Heart right ventricle (tissue), 16 donors: ENCODE measurements at places on chromosomes 1 and 21. TPM values are rescaled to one million over a fixed set of nuclear protein-coding genes. Genes with fewer than 3 reads are reported as not detected.

Gene PKP1
- total RNA-seq, result 0.38 TPM

DNA sequence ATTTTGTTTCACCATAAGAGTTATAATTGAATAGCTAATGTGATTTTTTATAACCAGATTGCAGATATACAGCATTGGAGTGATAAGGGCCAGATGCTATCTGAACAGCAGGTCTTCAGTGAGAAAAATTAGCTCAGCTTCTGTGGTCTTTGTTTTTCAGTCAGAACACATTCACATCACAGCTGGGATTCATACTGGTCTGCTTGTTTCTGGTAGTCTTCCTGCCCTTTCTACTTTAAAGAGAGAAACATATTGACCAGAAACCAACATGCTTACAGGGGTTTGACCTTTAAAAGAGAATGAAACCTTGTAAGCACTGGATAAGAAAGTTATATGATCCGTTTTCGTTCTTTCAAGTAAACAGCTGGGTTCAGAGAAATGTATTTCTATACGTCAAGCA, 213.7 kb upstream of the TMPRSS15 start:
- DNase-seq, result no peak
- H3K27me3 ChIP-seq, result no peaks in the 10 kb centered on the region
- H3K4me1 ChIP-seq, result no peaks in the 10 kb centered on the region
- no peak overlapping the region for H3K27ac ChIP-seq

DNA sequence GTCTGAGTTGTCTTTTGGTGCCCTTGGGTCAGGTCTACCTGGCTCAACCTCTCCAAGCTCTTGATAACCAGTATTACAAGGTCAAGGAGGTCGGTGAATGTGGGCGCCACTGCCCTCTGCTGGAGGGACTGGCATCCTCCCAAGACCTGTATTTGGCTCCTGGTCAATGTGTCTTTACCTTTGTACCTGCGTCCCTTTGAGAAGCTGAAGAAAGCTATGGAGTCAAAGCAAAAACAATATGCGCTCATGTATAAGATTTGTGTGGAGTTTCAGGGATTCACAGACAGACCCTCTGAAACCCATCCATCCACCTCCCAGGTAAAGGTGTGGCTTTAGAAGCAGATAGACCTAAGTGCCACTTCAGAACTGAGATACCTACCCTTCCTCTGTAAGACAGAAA, 61.8 kb upstream of the NBL1 start:
- no peak overlapping the region for H3K27ac ChIP-seq
- H3K27me3 ChIP-seq, result no peaks in the 10 kb centered on the region
- H3K4me3 ChIP-seq, result no peak overlapping the region
- no peaks in the 10 kb centered on the region for H3K4me1 ChIP-seq
- no peaks in the 10 kb centered on the region for H3K36me3 ChIP-seq

Gene NEGR1
- 16.6 TPM for total RNA-seq

DNA sequence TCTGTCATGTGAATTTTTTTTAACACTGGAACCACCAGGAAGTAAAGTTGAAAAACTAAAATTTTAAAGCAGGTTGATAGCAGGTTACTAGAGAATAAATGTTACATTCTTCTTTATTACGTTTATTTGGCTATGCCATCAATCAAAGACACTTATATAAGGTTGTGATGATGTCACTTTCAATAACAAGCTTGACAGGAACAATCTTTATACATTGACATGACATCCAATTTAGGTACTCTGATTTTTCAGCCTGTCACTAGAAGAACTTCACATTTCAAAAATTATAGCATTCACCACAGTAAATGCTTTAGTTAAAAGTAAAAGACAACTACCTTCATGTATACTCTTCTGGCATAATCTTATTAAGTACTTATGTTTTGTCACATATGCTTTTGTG, 696.8 kb upstream of the NCAM2 start:
- H3K27me3 ChIP-seq, result no peaks in the 10 kb centered on the region
- H3K4me3 ChIP-seq, result no peak overlapping the region
- no peak overlapping the region for H3K27ac ChIP-seq
- DNase-seq, result no peak

DNA sequence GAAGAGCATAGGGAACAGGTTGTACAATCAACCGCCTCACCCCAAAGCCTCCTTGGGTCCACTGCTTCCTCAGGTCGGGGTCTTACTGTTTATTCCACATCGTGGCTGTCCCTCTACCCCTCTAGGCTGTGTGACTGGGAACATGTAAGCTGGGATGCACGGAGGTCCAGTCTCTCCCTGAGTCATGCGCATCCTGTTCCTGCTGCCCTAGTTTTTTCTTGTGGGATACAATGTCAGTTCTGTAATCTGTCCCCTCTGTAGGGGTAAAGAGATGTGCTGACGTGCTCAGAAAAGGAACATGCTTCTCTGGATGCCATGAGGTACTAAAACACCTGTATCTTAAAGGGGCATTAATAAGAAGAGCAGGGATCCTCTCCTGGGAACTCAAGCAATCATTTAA, 66.2 kb downstream of the SLC45A1 start:
- peaks cover 5% of the 10 kb centered on the region for H3K36me3 ChIP-seq
- peak overlapping the region; percentile 0 for H3K27ac ChIP-seq
- H3K4me3 ChIP-seq, result no peak overlapping the region
- peaks cover 86% of the 10 kb centered on the region for H3K4me1 ChIP-seq
- no peak for DNase-seq

DNA sequence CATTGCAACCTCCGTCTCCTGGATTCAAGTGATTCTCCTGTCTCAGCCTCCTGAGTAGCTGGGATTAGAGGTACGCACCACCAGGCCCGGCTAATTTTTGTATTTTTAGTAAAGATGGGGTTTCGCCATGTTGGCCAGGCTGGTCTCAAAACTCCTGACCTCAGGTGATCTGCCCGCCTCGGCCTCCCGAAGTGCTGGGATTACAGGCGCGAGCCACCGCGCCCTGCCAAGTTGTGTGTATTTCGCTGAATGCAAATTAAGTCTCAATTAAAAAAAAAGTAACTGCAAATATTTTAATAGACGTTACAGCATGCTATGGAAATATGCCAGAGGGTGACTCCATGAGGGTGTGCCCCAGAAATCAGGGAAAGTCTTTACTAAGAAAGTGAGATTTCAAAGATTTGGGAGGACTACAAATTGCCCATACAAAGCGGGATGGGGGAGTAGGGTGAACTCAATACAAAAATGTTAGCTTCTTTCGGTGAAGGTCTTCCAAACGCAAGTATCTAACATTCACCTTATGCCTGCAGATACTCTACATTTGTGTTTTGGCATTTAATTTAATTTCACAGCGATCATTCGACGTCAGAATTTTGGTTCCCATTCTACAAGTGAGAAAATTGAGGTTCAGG, 85.6 kb downstream of the NKAIN1 start:
- no peaks in the 10 kb centered on the region for H3K36me3 ChIP-seq
- H3K27me3 ChIP-seq, result no peaks in the 10 kb centered on the region
- peaks cover 9% of the 10 kb centered on the region for H3K4me1 ChIP-seq
- no peak for DNase-seq
- peak overlapping the region; percentile 65 for H3K4me3 ChIP-seq

Gene RHD
- total RNA-seq, result not detected

- no peaks in the 10 kb centered on the region for H3K36me3 ChIP-seq
- DNase-seq, result no peak
- H3K27ac ChIP-seq, result no peak overlapping the region
- no peak overlapping the region for H3K4me3 ChIP-seq
- H3K4me1 ChIP-seq, result peaks cover 8% of the 10 kb centered on the region
- peaks cover 64% of the 10 kb centered on the region for H3K27me3 ChIP-seq
Observed at GRCh38 chr1:205481629-205482151, 22.8 kb upstream of the CDK18 start.

DNA sequence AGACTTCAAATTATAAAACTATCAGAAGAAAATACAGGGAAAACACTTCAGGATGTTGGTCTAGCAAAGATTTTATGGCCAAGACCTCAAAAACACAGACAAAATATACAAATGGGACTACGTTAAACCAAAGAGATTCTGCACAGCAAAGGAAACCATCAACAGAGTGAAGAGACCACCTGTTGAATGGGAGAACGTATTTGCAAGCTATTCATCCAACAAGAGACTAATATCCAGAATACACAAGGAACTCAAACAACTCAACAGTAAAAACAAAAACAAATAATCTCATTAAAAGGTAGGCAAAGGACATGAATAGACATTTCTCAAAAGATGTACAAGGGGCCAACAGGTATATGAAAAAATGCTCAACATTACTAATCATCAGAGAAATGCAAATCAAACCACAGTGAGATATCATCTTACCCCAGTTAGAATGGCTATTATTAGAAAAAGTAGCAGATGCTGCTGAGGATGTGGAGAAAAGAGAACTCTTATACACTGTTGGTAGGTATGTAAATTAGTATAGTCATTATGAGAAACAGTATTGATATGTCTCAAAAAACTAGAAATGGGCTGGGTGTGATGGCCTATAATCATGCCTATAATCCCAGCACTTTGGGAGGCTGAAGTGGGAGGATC, 112.6 kb downstream of the LRIG2 start:
- H3K36me3 ChIP-seq, result no peaks in the 10 kb centered on the region
- no peaks in the 10 kb centered on the region for H3K27me3 ChIP-seq
- H3K4me1 ChIP-seq, result no peaks in the 10 kb centered on the region

Gene TFF2
- not detected for total RNA-seq

DNA sequence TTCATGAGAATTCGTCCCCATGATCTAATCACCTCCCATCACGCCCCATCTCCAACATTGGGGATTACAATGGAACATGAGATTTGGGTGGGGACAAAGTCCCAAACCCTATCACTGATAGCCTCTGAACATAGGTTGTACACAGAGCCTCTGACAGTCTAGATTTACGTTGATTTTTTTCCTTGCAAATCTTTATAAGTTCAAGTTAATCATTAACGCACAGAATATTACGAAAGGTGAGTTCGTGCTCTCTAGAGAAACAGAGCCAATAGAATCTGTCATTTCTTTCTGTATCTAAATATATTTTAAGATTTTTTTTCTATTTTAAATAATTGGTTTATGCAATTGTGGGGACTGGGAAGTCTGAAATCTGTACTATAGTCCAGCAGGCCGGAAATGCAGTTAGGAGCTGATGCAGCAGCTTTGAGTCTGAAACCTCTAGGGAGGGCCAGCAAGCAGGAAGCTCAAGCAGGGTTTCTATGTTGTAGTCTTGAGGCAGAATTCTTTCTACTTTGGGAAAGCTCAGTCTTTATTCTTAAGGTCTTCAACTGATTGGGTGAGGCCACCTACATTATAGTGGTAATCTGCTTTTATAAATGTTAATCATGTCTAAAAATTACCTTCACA, 61.0 kb downstream of the SELENOF start:
- H3K4me1 ChIP-seq, result no peaks in the 10 kb centered on the region
- no peaks in the 10 kb centered on the region for H3K36me3 ChIP-seq

DNA sequence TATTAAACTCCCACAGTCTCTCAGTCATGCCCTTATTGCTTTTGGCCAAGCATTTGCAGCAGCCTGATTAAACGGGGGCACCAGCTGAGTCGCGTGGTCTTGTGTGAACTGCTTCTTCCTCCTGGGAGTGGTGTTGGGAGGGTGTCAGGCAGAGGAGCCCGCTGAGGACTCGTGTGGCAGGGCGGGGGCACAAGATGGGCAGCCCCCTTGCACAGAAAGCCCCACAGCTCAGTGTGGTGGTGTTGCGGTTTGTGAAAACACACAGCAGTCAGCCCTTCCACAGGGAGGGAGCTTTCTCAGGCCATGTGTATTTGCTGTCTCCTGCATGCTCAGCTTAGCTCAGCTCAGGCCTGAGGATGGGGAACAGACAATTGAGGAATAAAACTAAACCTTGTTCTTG, 22.4 kb downstream of the PEX14 start:
- H3K4me3 ChIP-seq, result no peak overlapping the region
- H3K27ac ChIP-seq, result no peak overlapping the region
- H3K4me1 ChIP-seq, result peaks cover 20% of the 10 kb centered on the region
- H3K36me3 ChIP-seq, result no peaks in the 10 kb centered on the region
- DNase-seq, result no peak

GRCh38 chr1:54275349-54275748, 75.4 kb downstream of the MRPL37 start:
- peaks cover 72% of the 10 kb centered on the region for H3K4me1 ChIP-seq
- peaks cover 2% of the 10 kb centered on the region for H3K36me3 ChIP-seq
- no peaks in the 10 kb centered on the region for H3K27me3 ChIP-seq
- DNase-seq, result peak; percentile 74

Gene IVL
- not detected for total RNA-seq

- no peak overlapping the region for H3K4me3 ChIP-seq
- DNase-seq, result no peak
- no peaks in the 10 kb centered on the region for H3K36me3 ChIP-seq
- H3K4me1 ChIP-seq, result no peaks in the 10 kb centered on the region
Observed at GRCh38 chr1:224809613-224810012, 119.9 kb upstream of the DNAH14 start.

DNA sequence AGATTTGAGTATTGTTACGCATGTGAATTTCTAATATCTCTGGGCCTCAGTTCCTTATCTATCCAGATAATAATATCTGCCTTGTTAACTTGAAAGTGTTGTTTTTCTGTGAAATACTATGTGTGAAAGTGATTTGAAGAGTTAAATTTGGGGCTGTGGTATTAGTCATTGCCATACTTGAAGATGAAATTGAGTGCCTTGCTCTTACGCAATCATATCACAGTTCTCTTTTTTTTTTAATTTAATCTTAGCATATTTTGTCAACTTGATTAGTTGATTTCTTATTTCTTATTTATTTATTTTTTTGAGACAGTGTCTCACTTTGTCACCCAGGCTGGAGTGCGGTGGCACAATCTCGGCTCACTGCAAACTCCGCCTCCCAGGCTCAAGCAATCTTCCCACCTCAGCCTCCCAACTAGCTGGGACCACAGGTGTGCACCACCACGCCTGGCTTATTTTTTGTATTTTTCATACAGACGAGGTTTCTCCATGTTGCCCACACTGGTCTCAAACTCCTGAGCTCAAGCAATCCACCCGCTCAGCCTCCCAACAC, 31.0 kb downstream of the AGO4 start:
- peaks cover under 1% of the 10 kb centered on the region for H3K4me1 ChIP-seq
- no peak for DNase-seq
- no peaks in the 10 kb centered on the region for H3K27me3 ChIP-seq
- H3K27ac ChIP-seq, result no peak overlapping the region
- H3K36me3 ChIP-seq, result no peaks in the 10 kb centered on the region
